ENCODE measurements at places on chromosomes 3 and 15. TPM values are rescaled to one million over a fixed set of nuclear protein-coding genes. Genes with fewer than 3 reads are reported as not detected.

GRCh38 chr3:89180334-89180733, 72.9 kb downstream of the EPHA3 start:
- no peak for DNase-seq

GRCh38 chr3:187590861-187591576, 79.2 kb downstream of the SST start:
- DNase-seq, result no peak

DNA sequence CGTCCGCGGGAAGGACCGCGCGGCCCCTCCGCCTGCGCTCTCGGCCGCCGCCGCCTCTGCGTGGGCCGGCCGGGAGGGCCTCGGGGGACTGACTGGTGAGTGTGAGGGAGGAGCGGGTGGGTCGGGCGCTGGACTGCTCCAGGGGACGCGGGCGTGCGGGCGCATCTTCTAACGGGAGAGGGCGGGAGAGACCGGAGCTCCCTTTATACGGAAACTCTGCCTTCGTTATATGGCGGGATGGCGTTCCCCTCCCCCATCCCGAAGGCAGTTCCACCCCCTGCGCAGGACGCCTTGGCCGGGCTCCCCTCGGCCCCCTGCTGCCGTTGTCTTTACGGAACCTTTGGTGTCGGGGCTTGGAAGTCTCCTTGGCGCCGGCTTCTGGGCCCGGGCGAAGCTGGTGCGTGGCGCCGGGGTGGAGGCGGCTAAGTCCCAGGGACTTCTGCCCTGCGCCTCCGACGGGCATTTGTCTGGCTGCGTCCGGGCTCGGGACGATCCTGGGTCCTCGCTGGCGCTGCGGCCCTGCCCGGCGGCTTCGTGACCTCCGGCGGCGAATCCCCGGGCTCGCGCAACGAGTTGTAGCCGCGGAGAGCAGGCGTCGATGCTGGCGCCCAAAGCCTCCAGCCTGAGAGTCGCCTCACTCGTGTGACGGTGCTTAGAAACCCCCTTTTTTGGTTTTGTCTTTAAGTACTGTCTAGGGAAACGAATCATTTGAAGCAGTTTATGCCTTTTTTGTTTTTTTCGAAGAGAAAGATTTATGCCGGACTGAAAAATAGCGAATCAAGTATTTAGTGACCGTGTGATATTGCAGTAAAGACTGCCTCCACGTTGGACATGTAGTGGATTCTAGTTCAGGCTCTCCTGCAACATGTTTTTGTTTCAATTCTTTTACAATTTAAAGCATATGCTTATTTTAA, 623 bp downstream of the ZNF639 start:
- peak; percentile 83 for DNase-seq

- DNase-seq, result no peak
Measured at GRCh38 chr15:96366526-96366877, 36.0 kb downstream of the NR2F2 start.

EXD1 gene
- total RNA-seq, result not detected

DUOXA2 gene
- not detected for total RNA-seq

Measured in left cardiac atrium (tissue), 4 donors.